Brain pericyte (primary cell): ENCODE measurements at places on chromosomes 7 and 10.
A peak's percentile ranks its signal among the peaks of the same experiment; 100 is the strongest.

DNA sequence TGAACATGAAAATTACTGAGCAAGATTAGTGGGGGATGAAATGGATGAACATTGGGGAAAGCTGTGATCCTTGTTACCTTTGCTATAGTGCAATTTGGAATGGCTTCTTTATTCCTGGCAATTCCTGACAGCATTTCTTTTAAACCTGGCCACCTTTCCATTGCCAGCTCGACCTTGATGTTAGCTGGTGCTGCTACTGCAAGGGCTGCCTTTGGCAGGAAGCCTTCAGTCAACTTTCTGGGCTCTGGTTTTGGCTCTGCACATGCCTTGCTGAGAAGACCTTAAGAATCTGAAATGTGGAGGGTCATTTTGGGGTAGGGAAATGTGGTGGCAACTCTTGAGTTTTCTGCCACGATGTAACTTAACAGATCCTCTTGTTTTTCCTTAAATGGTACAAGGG lies 64.7 kb downstream of the KAT6B start:
- no peak for DNase-seq

GRCh38 chr7:77563275-77563674 lies 26.2 kb downstream of the PTPN12 start:
- DNase-seq = no peak

GRCh38 chr7:121621937-121622336 lies 225.8 kb upstream of the FAM3C start:
- no peak for DNase-seq

DNA sequence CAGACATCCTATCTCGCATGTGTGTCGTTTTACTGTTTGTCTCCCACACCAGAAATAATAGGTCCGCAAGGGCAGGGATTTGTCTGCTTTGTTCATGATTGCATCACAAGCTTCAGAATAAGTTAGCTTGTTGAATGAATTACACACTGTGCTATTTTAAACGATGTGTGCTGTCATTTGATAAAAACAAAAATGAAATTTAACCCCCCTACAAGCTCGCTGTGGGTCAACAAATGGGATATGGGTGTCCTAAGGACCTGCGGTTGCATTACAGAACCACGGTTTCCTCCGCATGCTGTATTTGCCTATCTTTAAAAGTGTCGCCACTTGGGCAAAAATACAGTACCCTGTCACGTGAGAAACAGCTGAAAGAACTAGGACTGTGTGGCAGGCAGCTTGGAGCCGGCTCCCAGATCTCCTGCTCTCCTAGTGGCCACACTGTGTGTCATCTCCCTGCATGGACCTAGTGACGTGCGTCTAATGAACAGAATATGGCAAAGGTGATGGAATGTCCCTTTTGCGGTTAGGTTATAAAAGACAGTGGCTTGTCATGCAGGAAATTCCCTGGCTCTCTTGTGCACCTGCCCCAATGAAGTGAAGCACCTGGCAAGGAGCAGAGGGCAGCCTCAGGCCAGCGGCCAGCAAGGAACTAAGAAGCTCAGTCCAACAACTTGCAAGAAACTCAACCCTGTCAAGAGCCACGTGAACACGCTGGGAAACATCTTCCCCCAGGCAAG lies 32.9 kb upstream of the CRYGN start:
- DNase-seq = no peak

GRCh38 chr10:9987197-9987596 lies 1030.5 kb upstream of the CELF2 start:
- DNase-seq = no peak

GRCh38 chr7:129443612-129444011 lies 9.4 kb downstream of the STRIP2 start:
- no peak for DNase-seq

GRCh38 chr10:1550291-1550595 lies 187.1 kb downstream of the ADARB2 start:
- no peak for DNase-seq

GRCh38 chr7:38168890-38169570 lies 9.0 kb upstream of the STARD3NL start:
- DNase-seq = no peak

GRCh38 chr10:44558521-44558920 lies 173.6 kb upstream of the CXCL12 start:
- DNase-seq = no peak

DNA sequence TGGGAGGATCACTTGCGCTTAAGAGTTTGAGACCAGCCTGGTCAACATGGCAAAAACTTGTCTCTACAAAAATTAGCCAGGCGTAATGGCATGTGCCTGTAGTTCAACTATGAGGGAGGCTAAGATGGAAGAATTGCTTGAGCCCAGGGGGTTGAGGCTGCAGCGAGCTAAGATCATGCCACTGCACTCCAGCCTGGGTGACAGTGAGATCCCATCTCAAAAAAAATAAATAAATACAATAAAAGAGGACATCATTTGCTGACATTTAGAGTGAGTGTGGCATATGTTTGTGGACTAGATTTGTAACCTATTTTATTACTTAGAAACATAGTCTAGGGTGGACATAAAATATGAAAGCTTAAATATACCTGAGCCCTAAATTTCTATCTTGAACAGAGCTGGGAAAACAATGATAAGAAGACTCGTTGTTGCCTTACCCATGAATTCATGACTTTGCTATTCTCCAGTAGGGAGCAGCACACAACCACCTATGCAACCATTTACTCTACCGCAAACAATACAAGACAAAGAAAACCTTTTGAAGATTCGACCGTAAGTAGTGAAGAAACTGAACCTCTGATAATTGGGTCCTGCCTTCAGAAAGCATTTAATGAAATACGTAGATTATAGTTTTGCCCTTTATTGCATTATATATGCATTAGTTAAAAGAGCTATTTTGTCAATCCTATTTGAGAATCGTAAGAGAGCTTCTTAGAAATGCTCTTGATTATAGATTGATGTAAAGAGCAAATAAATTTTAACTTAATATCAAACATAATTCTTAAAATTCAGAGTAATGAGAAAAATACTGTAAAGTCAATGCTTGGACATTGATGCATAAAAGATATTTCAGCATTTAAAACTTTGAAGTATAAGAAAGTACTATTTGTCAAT lies 83.5 kb downstream of the GNAT3 start:
- DNase-seq = peak; percentile 30

DNA sequence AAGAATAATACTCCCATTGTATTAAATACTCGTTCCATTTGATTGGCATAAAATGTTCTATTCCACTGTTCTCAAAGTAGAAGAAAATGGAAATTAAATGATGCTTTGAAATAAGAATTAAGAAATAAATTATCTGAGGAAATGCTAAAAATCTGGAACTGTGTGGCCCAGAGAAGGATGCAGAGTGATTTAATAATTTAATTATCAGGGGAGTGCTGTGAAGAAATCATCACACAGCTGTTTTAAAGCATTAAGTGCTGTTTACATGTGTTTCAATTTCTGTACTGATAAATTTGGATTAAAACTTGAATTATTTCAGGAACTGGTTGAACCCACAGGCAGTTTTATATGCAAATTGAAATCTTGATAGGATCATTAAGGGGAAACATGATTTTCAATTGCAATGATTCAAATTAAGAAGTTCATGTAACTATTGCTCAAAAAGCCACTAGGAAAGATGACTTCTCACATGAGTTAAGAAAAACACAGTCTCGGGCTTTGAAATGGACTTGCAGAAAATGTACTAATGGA lies 56.3 kb downstream of the COL28A1 start:
- no peak for DNase-seq

DNA sequence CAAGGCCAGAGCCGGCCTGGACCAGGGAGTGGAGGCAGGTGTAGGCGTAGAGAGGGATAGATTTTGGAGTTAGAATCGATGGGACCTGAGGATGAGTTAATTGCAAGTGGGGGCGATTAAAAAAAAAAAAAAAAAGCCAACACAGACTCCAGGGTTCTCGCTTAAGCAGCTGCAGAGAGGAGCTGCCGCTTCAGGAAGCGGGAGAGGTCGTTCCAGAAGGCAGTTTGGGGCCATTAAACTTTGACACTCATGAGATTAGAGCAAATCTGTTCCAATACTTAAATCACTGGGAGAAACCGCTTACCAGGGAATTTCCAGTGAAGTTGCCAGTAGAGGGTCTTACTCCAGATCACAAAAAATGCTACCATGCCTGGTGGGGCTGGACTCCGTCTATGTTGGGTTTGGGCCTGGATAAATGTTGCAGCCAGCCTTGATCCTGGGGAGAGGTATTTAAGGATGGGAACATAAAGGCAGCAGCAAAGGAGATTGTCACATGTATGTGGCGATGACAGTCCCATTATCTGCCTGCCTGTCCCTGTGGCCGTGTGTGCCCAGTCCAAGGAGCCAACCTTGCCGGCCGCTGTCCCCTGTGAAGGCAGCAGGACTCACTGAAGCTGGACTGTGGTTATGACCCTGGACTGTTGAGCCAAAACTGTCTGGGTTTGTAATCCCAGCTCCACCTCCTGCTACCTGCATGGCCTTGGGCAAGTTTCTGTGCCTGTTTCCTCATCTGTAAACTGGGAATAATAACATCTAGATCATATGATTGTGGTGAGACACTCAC lies 23.9 kb upstream of the GRID1 start:
- no peak for DNase-seq

DNA sequence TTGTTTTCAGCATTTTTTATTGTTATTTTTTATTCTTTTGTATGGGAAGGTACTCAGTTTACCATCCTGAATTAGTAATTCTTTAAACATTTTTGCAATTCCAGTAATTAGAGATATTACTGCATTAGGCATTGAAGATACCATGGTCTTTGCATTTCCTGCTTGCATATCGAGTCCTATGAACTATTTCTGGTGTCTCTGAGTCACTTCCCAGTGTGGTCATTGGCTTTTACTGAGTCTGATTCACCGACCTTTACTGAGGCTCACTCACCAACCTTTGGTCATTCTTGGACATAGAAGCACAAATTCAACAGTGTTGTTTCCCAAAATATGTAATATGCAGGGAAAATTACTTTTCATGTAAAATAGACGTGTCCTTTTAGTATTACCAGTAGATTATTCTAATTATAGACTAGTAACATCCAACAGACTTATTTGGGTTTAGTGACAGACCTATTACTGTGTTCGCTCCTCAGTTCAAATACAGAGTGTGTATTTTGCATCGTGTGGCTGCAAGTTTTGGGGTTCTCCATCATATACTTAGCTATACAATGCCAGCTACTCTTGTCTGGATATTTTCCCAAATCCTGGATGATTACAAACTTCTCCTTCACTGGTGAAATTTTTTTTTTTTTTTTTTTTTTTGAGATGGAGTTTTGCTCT lies 180.7 kb upstream of the PRSS1 start:
- DNase-seq = no peak

DNA sequence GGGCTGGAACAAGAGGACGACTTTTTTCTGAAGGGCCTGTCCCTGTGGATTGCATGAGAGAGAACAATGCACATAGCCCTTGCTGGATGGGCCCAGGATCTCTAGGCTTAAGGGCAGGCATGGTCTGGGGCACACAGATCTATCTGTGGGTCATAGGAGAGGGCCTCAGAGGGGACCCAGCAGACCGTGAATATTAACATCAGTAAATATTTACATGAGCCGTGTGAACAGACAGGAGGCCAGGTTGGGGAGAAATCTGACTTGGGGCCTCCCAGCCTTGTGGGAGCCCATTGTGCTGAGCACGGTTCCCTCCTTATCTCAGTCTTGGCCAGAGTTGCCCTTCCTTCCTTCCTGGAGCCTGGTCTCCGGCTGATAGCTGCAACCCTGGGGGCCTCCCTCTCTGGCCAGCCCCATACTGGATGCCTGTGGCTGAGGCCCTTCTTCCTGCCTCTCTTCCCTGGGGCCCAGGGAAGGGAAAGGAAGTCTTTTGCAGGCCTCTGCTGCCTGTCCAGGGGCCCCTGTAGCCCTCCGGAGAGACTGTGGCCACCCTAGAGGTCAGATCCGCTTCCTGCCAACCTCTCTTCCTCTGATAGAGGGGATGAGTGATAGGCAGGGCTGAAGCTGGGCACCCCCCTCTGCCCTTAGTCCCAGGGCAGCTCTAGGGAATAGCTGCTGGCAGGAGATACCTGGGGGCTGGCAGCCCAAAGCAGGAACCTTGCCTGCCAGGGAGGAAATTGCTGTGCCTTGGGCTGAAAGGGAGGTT lies 44.5 kb upstream of the TRIM8 start:
- DNase-seq = no peak

DNA sequence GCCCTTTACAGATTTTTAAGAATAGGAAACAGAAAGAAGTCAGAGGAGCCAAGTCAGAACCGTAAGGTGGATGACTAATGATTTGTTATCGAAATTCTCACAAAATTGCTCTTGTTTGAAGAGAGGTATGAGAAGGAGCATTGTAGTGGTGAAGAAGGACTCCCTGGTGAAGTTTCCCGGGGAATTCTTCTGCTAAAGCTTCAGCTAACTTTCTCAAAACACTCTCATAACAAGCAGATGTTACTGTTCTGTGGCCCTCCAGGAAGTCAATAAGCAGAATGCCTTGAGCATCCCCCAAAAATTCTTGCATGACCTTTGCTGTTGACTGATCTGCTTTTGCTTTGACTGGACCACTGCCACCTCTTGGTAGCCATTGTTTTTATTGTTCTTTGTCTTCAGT lies 152.9 kb downstream of the HGF start:
- DNase-seq = peak; percentile 81

GRCh38 chr7:115924411-115924810 lies 106.2 kb downstream of the TFEC start:
- DNase-seq = no peak

- no peak for DNase-seq
These were observed 85.1 kb downstream of the PRPF18 start for GRCh38 chr10:13671904-13672303.

GRCh38 chr10:47330804-47331203 lies 8.6 kb downstream of the GDF2 start:
- no peak for DNase-seq

- no peak for DNase-seq
These were observed 49.2 kb upstream of the FAM133B start for GRCh38 chr7:92639213-92639896.

DNA sequence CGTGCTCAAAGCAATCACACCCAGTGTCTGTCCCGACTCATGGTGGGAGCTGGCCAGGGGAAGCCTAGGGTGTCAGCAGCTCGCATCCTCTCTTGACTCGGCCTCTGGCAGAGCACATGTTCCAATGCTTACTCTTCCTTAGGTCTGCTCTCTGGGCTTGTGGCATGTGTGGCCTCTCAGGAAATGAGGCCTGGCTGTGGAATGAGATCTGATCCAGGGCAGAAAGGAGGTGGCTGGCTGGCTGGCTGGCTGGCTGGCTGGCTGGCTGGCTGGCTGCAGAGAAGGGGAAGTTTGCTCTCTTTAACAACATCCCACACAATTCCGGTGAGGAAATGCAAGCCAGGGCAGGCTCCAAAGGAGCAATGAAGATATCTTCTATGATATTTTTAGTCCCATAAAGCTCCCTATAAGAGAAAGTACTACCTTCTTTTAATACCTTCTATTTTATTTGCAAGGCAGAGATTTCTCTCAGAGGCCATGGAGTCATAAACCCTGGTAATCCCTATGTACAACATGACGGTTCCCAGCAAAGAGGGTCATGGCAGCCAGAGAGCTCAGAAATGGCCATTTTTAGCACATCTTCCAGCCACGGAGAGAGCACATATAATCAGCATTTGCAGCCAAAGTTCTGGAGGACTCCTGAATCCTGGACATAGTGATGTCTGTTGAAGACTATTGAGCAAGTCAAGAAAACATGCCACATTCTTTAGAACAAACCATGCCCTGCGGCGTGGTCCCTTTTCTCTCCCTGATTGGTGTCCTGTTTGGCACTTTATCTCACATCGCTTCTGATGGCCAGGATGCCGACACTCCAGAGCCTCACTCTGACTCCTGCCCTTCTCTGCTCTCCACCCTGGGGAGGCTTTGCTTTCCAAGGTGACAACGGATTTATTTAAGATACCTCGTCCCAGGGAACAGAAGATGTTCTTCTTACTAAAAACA lies 153.7 kb downstream of the FANK1 start:
- DNase-seq = no peak
